ENCODE measurements at places on chromosomes 1 and 21. TPM values are rescaled to one million over a fixed set of nuclear protein-coding genes. Genes with fewer than 3 reads are reported as not detected.

AADACL3 gene
- not detected for total RNA-seq

SLC25A34 gene
- 0.64 TPM for total RNA-seq

PSEN2 gene
- 33.3 TPM for total RNA-seq

GBP6 gene
- total RNA-seq, result not detected

CD1E gene
- not detected for total RNA-seq

CA6 gene
- not detected for total RNA-seq

MROH9 gene
- not detected for total RNA-seq

SLFNL1 gene
- total RNA-seq, result 0.10 TPM

RPTN gene
- total RNA-seq, result not detected

TMCO1 gene
- total RNA-seq, result 103 TPM

PADI1 gene
- total RNA-seq, result 2.3 TPM

TCP10L gene
- total RNA-seq, result 0.57 TPM

PRKAA2 gene
- 11.1 TPM for total RNA-seq

PRR9 gene
- not detected for total RNA-seq

SPRR1B gene
- total RNA-seq, result not detected

ASCL5 gene
- not detected for total RNA-seq

RIIAD1 gene
- not detected for total RNA-seq

TRIM62 gene
- total RNA-seq, result 7.4 TPM

RNU1-2 gene
- 1,290 TPM for total RNA-seq

NR5A2 gene
- 4.3 TPM for total RNA-seq

NCAM2 gene
- 2.2 TPM for total RNA-seq

OR2T33 gene
- not detected for total RNA-seq

SYCP1 gene
- not detected for total RNA-seq

KLHDC7A gene
- 0.31 TPM for total RNA-seq

ZSWIM5 gene
- total RNA-seq, result 7.9 TPM

PROK1 gene
- total RNA-seq, result not detected

KIF14 gene
- total RNA-seq, result 17.8 TPM

OR10J1 gene
- not detected for total RNA-seq

FMO1 gene
- total RNA-seq, result not detected

DMBX1 gene
- 0.05 TPM for total RNA-seq

PBX1 gene
- total RNA-seq, result 2.0 TPM

NPPB gene
- not detected for total RNA-seq

DVL1 gene
- 144 TPM for total RNA-seq

LCE1A gene
- total RNA-seq, result not detected

DYRK1A gene
- total RNA-seq, result 36.1 TPM

LCE1D gene
- total RNA-seq, result not detected

LAPTM5 gene
- 1.9 TPM for total RNA-seq

NTRK1 gene
- total RNA-seq, result 0.21 TPM

SPRR2F gene
- total RNA-seq, result not detected

MATN1 gene
- 0.59 TPM for total RNA-seq

C1QC gene
- total RNA-seq, result 0.64 TPM
